ENCODE measurements at places on chromosomes 3 and 15.

DNA sequence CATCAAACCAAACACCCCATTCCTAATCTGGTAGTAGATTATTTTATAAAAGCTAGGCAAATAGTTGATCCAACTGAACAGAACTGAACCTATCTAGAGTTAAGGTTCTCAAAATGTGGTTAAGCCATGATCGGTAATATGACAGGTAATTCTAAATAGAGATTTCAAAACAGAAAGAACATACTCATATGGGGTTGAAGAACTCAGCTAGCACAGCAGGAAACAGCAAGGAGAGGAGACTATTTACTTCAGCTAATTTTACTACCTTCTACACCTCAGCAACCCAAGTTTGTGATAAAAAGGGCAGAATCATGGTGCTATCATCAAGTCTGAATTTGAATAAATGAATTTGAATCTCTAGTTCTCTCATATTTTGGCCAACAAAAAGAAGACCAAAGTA lies 11.8 kb downstream of the CD47 start:
- DNase-seq, result no peak

DNA sequence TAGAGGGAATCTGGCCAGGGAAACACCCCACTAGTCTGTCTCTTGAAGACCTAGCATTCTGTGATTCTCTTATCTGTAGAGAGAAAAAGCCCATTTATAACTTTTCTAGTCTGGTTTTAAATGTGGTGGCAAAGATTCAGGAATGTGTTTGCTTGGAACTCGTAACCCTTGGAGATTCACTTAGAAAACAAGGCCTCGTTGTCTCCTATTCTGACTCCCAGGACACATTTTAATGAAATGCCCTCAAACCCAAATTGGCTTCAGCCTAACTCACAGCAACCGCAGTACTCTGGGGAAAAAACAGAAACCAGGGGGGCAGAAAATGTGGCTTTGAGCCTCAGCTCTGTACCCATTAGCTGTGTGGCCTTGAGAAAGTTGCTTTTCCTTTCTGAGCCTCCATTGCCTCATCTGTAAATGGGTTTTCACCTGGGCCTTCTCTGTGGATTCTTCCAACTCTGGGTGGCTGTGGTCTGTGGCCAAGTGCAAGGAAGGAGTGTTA lies 36.5 kb downstream of the RPLP1 start:
- DNase-seq, result no peak

DNA sequence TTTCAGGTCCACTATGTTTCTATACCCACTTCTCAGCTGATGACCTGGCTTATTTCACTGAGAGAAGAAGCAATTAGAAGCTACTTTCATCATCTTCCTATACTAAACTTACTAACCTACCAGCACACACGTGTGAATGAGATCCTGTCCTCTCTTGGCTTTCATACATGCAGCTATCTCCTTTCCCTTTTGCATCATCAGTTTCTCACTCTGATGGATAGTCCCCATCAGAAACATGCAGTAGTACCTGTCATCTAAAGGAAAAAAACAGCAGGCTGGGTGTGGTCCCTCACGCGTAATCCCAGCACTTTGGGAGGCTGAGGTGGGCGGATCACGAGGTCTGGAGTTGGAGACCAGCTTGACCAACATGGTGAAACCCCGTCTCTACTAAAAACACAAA lies 237.6 kb upstream of the C2CD4B start:
- no peak for DNase-seq

DNA sequence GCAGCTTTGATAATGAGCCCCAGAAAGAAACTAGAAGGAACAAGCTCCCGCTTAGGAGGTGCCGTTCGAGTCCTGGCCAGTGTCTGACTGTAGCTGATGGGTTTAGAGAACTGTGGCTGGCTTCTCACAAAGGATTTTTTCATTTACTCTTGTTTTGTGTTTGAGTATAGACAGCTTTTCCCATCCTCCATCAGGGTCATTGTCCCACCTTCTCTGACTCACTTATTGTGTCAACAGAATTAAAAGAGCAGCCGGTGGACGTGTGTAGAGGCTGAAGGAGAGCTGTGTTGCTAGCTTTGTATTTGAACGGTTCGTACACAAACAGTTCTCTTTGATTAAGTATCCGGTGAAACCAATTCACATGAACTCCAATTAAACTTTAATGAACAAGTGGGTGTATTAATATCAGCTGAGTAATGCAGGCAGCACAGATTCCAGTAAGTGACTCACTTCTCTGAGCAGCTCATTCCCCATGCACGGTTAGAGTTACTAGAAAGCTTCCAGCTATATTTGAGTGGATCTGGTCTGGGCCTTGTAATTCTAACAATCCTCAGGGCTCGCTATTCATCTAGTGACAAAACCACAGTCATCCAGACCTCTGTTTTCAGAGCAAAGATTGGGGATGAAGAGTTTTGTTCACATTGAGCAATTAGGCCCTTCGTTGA lies 141.0 kb downstream of the LPP start:
- peak; percentile 80 for DNase-seq

- DNase-seq, result no peak
These were observed 58.8 kb downstream of the ARNT2 start for GRCh38 chr15:80462836-80463512.

GRCh38 chr3:53134631-53135232 lies 4.5 kb upstream of the RFT1 start:
- DNase-seq, result no peak

- no peak for DNase-seq
These were observed 61.8 kb downstream of the SLC7A14 start for GRCh38 chr3:170524073-170524472.

DNA sequence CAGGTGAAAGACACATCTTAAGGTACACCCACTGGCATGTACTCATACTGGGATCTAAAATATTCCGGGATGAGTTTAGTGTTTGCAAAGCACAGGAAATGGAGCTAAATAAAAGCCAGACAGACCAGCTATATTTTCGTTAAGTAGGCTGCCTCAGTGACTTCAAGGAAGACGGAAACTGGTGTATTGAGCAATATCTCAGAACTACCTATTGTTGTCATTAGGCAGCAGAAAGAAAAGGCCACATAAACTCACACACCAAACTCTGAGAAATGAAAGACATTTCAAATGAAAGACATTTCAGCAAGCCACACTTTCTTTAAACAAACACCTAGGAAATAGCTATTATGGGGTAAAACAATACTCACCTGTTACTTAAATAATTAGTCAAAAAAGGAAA lies 761.7 kb upstream of the SEMA6D start:
- DNase-seq, result no peak

- peak; percentile 60 for DNase-seq
These were observed 214.8 kb downstream of the FMN1 start for GRCh38 chr15:32979710-32980109.

DNA sequence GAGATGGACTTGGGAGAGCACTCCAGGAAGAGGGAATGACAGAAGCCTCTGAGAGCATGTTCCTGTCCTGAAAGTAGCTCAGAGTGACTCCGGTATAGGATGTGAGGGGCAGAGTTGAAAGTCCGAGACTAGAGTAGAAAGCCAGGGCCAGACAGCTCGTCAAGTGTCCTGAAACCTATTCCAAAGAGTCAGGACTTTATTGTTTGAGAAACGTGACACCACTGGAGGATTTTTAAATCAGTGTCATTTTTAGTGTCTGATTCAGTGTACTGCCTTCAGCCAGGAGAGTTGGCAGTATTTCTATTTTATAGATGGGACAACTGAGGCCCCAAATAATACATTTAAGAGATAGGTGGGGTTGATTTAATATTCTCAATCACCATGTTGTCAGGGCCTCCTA lies 1.6 kb upstream of the RBMS3 start:
- no peak for DNase-seq

DNA sequence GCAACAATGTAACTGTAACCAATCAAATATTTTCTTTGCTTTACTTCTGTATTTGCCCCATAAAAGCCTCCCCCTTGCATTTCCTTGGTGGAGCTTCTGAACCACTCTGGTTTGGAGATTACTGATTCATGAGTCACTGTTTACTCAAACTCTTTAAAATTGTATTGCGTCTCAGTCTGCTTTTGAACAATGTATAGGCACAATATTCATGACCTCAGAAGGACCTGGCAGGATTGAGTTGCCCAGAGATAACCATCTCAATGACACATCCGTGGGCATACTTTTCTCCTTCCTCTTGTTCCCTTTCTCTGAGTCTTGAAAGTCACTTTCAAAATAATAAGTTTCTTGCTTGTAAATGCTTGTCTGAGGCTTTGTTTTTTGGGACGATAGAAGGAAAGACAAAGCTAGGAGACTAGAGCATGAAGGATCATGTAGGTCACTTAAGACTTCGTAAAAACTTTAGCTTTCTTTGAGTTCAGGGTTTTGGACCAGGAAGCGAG lies 57.1 kb upstream of the POU1F1 start:
- DNase-seq, result peak; percentile 92

- DNase-seq, result no peak
These were observed 31.4 kb downstream of the FLNB start for GRCh38 chr3:58039601-58040000.

DNA sequence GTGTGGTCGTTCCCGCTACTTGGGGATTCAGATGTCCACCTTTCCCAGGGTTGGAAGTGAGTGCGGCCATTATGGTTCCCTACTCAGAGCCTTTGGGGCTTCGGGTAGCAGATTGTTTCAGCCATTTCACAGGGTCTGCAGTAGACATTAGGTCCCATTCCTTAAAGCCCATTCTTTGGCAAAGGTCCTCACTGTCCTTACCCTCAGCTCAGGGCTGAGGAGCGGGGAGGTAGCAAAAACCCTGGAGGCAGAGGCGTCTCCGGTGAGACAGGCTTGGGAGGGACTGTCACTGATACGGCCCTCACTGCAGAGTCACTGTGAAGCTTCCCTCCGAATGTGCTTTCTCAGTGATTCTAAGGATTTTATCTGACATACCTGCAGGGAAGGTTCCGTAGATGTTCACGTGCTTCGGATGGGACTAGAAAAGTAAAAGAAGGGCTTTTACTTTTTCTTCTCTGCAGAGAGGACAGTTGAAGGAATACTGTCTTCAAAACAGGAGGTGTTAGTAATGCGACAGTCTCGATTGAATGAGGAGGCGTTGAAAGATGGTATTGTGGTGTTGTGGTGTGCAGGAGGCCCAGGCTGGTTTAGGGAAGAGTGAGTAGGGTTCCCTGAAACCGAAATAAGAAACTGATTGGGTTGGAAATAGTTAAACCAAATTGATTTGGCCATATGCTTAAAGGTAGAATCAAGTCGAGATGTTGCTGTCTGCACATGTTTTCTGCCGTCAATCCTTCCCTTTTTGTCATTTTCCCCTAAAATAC lies 630 bp downstream of the ATP6V1A start:
- no peak for DNase-seq

GRCh38 chr3:195750797-195751520 lies 30.2 kb downstream of the MUC20 start:
- no peak for DNase-seq

- DNase-seq, result no peak
These were observed 138.3 kb downstream of the SQOR start for GRCh38 chr15:45773149-45773548.

DNA sequence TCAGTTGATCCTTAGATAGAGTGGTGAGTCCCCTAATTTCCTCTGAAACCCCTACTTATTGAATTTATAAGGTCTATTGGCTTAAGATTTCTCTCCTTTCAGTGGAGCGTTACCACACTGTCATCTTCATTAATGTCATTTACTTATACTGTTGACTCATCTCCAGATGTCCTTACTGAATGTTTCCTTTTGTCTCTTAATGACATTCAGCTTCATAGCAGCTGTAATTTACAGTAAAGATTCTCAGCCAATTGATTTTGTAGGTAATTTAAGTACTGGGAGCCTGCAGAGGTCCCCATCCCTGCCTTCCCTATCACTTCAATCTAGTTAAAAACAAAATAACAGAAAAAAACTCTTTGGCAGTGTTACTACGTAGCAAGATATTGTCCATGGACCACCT lies 18.8 kb downstream of the STX19 start:
- DNase-seq, result no peak

DNA sequence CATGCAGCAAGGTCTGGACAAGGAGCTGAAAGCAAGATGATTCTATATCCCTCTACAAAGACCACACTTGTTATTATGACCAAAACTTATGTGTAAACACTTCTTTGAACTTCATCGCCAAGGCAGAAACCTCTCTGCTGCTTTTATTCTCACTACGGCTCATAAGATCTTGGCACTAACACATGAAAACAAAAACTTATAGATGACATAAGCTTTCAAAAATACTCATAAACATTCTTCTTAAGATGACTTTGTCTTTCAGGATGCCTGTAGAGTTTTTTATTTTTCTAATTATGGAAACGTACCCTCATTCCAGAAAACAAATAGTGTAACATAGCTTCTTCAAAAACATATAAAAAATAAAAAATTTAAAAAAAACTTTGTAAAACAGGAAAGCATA lies 12.5 kb upstream of the C15orf61 start:
- DNase-seq, result no peak

- DNase-seq, result no peak
These were observed 16.5 kb upstream of the SKOR1 start for GRCh38 chr15:67808821-67809220.

DNA sequence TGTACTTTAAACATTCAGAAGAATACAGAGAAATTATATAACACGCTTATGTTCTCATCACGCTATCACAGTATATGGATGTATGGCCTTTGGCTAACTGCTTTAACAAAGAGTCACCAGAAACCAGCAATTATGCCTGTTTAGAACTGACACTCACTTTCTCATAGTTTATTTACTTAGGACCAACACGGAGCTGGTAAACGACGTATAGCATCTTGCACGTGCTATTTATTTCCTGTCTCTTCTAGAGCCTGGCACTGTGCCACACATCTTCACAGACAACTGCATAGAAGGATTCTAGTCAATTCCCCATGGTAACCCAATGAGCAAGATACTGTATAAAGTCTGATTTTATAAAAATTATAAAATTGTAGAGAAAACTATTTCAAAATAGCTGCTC lies 43.6 kb downstream of the TBC1D2B start:
- no peak for DNase-seq

- DNase-seq, result peak; percentile 26
These were observed 190.6 kb downstream of the SHQ1 start for GRCh38 chr3:72657666-72658065.
